ENCODE measurements at places on chromosomes 12 and 14.

DNA sequence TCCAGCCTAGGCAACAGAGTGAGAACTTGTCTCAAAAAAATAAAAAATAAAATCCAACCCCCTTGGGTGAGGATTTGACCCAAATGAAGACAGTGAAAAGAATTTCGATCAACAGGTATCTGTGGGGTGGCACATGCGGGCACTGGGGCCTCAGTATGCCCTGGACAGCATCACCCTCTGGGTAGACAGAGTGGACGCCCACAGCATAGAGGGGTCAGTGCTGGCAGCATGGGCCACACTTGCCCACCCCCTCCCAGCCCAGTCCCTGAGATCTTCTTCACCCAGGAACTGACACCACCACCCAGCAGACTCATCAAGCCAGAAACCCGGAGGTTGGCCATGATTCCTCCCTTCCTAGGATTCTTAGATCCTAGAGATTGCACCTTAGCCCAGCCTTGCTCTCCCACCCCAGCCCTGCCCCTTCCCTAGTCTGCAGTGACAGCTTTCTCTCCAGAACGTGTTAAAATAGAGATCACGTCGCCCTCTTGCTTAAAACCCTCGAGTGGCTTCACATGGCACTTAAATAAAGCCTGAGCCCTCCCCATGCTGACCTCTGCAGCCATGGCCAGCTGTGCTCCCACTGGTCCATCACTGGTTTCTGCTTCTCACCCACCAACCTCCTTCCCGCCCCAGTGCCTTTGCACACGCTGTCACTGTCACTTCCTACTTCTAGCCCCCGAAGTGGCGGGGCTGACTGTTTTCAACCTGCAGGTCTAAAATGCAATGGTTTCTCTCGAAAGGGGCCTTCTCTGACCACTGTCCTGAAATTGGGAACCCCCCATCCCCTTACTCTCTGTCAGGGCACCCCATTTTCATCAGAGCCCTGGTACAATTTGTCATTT is 26.2 kb upstream of the DYNC1H1 start:
- DNase-seq = no peak

GRCh38 chr14:33788161-33788560 is 162.7 kb downstream of the EGLN3 start:
- DNase-seq = no peak

DNA sequence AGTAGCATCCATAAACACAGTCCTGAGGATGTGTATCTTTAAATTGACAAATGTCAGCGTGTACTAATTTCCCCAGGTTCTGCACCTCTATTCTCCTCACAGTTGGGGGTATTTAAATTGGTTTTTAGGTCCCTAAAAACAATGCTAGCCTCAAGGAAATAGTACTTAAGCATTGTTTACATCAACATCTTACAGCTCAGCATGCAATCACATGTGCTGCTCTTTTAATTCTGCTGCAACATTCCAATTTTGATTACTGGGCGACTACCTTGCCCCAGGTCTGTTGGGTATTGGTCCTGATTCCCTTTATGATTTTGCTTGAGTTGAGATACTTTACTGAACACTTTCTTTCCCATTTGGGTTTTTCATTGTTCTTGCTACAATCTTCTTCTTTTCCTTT is 616.6 kb downstream of the CCER1 start:
- DNase-seq = no peak

DNA sequence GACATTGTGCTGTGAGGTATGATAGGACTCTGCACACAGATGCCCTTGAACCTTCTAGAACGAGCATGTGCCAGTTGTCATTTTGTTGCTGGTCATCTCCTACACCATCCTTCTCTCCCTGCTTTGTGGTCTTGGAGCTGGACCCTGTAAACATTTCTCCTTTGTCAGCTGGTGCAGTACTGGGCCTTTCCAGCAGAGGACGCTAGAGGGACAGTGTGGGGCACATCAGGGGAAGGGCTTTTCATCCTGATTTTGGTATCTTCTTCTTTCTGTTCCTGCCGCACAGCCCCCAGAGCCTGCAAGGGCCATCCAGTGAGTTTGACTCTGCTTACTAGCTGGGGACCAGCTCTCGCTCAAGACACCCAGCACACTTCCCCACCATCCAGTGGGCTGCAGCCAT is 484.6 kb downstream of the AACS start:
- no peak for DNase-seq

DNA sequence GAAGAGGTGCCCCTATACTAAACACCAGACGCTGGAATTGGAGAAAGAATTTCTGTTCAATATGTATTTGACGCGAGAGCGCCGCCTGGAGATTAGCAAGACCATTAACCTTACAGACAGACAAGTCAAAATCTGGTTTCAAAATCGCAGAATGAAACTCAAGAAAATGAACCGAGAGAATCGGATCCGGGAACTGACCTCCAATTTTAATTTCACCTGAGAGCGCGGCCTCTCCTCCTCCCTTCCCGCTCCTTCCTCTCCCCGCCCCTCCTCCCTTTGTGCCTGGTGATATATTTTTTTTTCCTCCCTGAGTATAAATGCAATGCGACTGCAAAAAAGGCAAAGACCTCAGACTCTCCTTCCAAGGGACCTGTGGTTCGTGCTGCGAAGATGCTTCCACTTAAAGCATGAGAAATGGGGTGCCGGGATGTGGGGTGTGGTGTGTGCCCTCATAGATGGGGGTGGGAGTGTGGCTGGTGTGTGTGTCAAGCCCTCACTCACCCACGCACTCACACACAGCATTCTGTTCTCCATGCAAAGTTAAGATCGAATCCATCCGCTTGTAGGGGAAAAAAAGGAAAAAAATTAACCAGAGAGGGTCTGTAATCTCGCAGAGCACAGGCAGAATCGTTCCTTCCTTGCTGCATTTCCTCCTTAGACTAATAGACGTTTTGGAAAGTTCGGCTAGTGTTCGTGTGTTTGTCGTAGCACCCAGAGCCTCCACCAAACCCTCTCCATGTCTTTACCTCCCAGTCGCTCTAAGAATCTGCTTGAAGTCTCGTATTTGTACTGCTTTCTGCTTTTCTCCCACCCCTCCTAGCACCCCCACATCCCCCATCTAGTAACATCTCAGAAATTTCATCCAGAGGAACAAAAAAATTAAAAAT is 4.5 kb downstream of the HOXC10 start:
- peak; percentile 61 for DNase-seq

GRCh38 chr12:98146043-98146442 is 369.3 kb upstream of the TMPO start:
- DNase-seq = no peak

DNA sequence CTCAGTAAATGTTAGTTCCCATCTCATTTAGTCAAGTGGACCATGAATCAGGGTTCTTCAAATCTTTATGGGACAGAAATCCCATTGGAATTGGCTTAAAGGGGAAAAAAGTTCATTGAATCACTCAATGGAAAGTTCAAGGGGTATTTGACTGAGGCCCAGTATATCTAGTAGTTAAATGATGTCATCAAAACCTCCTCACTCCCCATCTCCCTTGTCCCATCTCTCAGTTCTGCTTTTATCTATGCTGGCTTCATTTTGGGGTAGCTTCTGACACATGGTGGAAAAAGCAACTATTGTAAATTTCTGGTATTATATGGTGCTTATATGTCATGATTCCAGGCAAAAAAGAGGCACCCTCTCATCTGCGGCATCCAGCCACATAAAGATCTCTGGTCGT is 51.9 kb downstream of the DAAM1 start:
- no peak for DNase-seq

GRCh38 chr14:69325086-69325485 is 65.1 kb downstream of the GALNT16 start:
- no peak for DNase-seq

DNA sequence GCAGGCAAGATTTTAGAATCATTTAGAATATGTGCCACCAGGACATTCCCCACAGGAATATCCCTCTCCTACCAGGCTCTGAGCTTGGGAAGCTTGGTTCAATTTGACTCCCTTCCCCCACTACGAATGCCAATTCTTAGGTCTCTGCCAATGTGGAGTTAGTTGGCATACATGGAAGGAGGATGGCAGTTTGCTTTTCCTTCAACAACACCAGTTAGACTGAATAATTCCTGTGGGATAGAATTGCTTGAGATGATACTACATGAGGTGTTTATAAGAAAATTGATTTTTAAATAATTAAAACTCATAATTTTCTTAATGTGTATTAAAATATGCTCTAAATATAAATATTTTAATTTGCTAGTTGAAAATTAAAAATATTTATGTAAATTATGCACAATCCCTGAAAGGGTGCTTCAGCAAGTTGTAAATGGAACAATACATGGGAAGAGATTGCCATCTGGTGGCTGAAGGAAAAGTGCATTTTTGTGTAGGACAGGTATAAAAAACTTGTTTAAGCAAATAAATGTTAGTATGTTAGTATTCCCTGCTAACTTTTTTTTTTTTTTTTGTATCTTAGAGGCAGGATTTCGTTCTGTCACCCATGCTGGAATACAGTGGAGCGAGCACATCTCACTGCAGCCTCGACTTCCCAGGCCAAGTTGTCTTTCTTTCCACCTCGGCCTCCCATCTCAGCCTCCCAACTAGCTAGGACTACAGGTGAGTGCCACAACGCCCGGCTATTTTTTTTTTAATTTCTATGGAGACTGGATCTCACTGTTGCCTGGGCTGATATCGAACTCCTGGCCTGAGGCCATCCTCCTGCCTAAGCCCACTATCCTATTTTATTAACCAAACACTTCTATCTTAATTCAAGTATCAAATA is 25.8 kb upstream of the STRAP start:
- peak; percentile 60 for DNase-seq

DNA sequence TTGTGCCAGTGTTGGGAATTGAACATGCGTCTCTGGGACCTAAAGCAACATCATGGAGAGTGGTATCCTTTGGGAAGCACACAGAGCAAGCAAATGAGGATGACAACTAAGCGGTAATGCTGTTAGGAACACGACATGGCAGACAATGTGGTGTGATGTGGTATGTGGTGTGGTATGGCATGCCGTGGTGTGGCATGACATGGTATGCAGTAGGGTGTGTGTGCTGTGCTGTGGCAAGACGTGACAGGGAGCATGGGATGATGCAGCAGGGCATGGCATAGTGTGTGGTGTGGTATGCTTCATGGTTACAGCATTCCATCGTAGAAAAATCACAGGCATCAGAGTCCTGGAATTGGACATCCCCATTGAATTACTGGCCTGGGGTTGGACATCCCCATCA is 108.7 kb downstream of the RTN1 start:
- DNase-seq = no peak

DNA sequence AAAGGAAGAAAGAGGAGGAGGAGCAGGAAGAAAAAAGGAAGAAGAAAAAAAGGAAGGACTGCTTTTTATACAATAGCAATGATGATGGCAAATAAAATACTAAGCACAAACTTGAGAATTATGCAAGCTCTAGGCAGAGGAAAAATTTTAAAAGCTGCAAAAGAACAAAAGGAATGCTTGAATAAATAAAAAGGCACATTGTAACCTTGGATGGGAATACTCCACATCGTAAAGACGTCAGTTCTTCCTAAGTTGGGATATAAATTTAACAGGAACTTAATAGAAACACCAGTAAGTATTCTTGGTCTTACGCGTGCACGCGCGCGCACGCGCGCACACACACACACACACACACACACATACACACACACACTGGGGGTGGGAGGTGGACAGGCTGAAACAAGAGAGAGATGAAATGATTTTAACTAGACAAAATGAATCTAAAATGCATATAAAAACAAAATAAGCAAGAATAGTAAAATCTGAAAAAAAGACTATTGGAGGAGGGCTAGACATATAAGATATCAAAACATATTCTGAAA is 43.0 kb downstream of the SERPINA3 start:
- DNase-seq = no peak

DNA sequence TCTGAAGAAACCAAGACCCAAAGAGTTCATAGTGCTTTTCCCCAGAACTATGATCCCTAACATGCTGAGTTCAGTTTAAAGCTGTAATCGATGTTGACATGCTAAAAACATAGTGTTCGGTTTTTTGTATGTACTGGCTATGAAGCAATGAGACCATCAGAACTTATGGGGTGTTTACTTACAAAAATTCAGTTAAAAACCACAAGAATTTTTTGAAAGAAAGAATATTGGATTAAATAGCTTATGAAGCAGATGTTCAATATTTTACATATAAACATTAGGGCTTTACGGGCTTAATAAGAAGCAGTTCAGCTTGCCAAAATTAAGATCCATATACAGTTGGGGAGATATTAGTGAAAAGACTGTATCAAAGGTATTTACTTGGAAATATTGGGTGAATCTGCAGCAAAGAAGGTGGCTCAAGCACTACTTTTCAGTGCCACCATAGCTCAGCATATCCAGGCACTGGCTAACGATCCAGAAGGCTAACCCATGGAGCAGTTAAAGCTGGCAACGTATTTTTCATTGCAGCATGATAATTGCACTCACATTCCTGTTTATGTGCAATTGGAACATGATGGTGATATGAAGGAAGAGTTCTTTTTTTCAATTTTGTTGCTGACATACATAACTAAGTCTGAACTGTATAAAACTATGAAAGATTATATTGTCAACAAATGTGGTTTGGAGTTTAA is 125.9 kb downstream of the EFCAB11 start:
- DNase-seq = no peak

DNA sequence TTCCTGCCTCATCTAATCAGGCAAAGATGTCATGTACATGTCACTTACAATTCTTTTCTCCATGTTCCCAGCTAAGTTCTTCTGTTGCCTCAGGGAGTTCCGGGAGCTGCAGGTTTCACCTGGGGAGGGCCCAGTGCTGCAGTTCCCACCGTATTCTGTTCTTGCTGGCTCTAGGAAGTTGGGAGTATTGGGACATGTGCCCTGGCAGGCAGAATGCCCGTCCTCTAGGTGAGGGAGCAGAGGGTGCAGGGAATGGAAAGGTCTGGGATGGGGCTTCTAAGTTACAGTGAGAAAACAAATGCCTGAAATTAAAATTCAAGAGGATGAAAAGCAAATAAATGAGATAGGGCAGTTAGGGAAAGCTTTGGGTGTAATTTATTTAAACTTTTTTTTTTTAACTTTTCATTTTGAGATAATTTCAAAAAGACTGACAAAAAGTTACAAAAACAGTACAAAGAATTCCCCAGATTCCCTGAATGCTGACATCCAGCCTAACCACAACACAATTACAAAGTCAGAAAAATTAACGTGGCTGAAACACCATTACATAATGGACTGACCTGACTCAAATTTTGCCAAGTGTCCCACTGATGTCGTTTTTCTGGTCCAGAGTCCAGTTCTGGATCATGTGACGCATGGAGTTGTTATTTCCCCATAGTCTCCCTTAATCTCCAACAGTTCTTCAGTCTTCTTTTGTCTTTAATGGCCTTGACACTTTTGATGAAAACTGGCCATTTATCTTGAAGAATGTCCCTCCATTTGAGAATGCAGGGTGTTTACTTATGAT is 187.2 kb upstream of the MYL2 start:
- DNase-seq = no peak

- no peak for DNase-seq
Measured at GRCh38 chr12:131867471-131867870, 27.0 kb upstream of the ULK1 start.

Data from activated naive CD4-positive, alpha-beta T cell treated with anti-CD3 and anti-CD28 coated beads, Interleukin-2, amount 10 ng/mL, durations not matched to agents 7 days and 5 days (primary cell).